DMS153 (cell line): ENCODE measurements at places on chromosomes 6 and 20.

GRCh38 chr6:100307561-100307960 lies 157.2 kb downstream of the SIM1 start:
- DNase-seq: no peak

GRCh38 chr20:63273635-63274380 lies 1.2 kb downstream of the ARFGAP1 start:
- DNase-seq: no peak

- DNase-seq: no peak
Measured at GRCh38 chr20:62787321-62787720, 9.0 kb upstream of the MRGBP start.

DNA sequence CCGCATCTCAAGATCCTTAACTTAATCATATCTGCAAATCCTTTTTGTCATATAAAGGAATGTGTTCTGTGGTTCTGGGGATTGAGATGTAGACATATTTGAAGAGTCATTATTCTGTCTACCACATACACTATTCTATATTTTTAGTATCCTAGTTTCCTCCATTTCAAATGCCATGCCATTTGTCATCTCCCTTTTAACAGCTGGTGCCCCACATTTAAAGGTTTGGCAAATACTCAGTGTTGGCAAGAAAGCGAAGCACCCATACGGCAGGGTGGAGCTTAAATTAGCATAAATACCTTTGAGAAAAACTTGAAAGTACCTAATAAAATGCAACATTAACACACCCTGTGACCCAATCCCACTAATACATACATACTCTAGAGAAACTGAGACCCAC lies 31.7 kb downstream of the PAK5 start:
- no peak for DNase-seq

- DNase-seq: no peak
Measured at GRCh38 chr6:115838763-115839401, 221.8 kb downstream of the FRK start.

DNA sequence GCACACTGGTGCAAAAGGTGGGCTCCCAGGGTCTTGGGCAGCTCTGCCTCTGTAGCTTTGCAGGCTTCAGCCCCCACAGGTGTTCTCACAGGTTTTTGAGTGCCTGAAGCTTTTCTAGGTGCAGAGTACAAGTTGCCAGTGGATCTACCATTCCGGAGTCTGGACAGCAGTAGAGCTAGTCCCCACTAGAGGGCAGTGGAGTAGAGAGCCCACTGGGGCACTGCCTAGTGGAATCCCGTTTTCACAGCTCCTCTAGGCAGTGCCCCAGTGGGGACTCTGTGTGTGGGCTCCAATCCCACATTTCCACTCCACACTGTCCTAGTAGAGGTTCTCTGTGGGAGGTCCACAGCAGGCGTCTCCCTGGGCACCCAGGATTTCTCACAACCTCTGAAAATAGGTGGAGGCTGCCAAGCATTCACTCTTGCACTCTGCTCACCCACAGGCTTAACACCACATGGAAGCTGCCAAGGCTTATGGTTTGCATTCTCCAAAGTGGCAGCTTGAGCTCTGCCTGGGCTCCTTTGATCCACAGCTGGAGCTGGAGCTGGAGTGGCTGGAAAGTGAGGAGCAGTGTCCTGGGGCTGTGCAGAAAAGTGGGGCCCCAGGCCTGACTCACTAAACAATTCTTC lies 86.3 kb upstream of the PROKR2 start:
- no peak for DNase-seq

DNA sequence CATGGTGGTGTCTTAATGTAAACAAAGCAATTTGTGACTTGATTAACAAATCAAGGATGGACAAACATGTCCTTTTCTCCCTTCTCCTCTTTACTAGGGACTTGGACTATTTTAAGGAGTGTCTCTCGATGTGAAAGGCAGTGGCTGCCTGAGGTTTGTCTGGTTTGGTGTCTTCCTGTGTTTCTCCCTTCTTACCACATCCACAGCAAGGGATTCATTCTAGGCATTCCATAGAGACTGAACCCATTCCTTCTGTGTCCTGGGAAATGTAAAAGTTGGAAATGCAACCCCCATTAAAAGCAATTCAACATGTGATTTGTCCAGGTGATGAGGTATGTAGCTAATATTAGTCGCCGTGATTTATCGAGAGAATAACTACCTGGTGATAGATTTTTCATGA lies 15.9 kb downstream of the NRN1 start:
- no peak for DNase-seq

DNA sequence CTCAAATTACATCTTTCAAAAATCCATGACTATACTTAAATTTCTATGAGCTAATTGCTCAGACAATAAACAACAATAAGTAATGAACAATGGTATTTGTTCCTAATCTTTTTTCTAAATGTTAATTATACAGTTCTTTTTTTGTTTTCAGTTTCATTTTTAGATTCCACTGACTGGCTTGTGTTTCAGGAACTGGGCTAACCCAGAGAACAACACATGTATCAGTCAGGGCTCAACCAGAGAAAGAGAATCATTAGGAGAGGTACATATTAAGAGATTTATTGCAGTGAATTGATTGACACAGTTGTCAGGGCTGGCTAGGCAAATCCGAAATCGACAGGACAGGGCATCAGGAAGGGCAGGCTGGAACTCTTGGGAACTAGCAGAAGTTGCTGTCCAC lies 182.8 kb downstream of the GRM1 start:
- DNase-seq: no peak

DNA sequence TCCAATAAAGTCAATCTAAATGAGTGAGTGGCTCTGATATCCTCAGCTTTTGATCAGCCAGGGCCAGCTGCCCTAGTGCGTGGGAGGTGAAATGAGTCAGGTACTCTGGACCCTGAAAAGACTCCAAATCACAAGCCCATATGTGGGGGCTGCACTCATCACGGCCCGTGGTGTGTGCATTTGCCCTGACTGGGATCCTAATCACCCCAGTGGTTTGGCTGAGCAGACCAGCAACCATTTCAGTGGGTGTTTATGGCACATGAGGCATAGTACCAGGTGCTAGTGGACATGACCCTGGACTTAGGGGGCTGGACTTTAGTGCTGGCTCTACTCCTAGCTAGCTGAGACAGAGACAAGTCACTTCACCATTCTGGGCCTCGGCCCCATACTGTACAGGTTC lies 39.4 kb downstream of the SCML4 start:
- DNase-seq: no peak

DNA sequence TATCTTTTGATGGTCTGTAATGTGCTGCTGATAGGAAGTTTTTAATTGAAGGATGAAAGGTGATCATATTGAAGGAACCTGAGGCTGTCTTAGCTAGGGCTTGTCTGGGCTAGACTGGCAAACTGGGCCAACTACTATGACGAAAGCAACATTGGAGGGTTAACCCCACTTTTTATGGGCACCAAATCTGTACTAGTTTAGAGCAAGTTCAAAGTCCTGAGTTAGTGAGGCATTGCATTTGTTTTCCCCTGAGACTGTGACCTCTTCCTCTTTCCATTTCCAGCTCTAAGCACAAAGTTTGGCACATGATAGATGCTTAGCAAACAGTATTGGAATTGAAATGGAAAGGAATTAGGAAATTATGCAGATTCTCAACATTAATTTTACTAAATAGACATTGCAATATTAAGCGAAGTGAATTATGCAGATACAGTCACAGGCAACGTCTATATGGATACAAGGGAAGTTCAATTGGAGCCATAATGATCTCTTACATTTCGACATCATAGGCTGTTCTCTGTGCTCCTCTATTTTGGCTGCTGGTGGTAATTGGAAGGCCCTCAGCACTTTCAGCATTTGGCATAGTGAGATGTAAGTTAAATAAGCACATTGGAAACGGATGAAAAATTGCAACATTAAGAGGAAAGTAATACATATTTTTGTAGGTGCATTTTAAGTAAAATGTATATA lies 22.2 kb downstream of the CEP57L1 start:
- DNase-seq: no peak

GRCh38 chr6:158257781-158258180 lies 54.5 kb upstream of the TULP4 start:
- no peak for DNase-seq

DNA sequence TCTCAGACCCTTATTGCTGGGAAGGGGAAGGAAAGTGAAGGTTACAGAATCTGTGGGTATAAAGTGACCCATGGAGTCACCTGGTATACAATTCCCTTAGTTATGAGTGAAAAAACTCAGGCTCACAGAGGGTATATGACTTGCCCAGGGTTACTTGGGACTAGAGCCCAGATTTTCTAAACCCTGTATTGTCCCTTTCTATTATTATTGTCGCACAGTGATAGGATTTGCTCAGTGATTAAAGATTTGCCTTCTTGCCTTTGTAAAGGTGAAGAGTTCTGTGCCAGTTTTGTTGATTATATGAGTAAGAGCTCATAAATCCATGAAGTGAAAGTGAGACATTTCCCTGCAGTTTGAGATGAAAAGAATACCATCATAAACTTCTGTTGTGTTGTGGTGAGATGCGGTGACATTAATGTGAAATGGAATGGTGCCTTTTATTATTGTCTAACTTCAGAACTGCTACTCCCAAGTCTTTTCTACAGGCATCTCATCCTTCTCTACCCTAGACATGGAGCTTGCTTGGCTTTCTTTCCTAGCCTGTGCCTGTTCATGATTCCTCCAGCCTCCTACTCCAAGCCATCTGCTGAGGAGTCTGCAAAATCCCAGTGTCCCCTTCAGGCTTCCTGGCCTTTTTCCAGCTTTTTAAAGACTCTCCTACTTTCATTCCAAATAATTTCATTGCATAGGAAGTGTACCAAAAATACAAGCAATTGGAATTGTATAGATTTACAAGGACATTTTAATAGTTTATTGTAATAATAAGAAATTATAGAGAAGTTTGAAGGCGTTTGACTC lies 33.5 kb upstream of the ADIG start:
- no peak for DNase-seq

DNA sequence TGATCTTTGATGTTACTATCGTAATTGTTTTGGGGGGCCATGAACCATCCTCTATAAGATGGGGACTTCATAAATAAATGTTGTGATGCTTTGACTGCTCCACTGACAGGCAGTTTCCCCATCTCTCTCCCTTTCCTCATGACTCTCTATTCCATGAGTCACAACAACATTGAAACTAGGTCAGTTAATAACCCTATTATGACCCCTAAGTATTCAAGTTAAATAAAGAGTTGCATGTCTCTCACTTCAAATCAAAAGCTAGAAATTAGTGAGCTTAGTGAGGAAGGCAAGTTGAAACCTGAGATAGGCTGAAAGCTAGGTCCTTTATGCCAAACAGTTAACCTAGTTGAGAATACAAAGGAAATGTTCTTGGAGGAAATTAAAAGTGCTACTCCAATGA lies 491.0 kb downstream of the HAO1 start:
- DNase-seq: no peak

DNA sequence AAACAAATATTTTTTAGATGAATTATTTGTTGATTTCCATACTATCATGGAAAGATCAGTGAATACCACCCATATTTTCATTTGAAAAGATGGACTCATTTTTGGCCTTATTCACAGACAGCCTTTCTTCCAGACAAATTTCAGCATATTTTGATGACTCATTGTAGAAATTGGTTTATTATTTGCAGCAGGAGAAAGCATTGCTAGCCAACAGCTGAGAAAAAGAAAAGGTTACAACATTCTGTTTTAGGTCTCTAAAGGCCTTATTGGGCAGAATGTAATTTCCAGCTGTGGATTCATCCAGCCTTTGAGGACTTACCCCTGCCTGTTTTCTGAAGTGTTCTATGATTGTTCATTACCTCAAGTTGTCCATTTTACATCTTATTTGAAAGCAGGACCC lies 201.9 kb downstream of the PLCB4 start:
- DNase-seq: no peak

DNA sequence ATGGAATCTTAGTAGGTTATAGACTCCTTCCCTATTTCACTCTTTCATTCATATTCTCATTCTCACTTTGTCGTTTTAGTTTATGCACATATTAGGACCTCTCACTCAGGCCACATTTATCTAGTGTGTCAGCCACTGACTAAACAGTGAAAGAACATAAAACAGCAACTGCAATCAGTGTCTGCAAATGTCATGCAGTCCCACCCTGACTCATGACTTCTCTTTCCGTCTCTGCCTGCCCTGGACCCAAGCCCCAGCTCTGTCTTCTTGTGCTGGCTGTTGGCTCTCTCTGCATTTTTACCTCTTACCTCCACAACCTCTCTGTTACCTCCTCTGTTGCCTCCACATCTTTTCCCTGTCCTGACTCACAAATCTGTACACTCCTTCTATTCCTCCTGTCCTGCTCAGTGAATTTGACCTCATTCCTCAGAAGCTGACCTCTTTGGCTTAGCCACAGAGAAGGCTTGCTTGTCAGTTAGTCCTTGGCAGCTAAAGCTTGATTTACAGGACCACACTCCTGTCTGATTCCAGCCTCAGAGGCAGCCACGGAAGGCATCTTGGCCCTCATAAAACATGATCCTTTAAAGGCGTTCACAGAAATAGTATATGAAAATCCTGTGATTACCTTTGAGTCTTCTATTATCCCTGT lies 247.6 kb downstream of the PKHD1 start:
- no peak for DNase-seq

DNA sequence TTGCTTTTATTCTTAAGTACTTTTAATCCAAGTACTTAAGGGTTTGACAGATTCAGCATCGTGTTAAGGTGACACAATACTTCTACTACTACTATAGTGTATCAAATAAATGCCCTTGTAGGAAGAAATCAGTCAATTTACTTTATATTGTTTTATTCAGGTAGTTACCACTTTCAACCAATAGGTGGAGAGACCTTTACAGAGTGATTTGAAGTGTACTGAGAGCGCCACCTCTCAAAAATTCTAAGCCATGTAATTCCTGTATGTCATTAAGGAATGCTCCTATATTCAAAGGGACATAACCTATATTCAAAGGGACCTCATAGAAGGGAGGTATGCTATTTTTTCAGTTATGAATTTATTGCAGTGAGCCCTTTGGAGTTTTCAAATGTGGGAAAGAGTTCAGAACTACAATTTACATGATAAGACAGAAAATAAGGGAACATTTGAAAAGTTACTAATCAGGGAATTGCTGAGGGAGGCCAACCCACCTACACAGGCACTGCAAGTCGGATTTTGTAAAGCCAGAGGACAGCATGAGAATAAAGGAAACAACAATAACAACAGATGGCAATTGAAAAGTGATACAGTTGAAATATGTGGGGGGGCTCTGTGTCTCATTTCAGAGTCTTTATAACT lies 955.6 kb downstream of the TBC1D32 start:
- no peak for DNase-seq

DNA sequence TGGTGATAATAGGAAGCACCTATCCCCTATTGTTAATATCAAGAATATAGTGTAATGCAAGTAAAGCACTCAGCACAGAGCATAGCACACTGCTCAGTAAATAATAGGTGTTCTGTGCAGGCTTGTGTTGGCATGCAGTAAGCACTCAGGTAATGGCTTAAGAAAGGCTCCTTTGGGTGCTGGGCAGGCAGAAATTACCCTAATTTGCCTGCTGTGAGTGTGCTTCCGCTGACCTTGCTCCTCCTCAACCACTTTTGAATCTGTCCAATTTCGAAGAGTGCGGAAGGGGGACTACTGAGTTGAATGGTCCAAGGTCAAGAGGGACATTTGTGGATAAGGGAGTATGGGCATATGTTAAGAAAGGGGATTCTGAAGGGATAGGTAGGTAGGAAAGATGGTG lies 15.4 kb downstream of the SRSF3 start:
- DNase-seq: no peak

GRCh38 chr6:135270676-135271536 lies 89.8 kb downstream of the MYB start:
- DNase-seq: peak; percentile 87

GRCh38 chr6:119541132-119541905 lies 191.8 kb upstream of the MAN1A1 start:
- no peak for DNase-seq

- peak; percentile 33 for DNase-seq
Measured at GRCh38 chr6:154276810-154277628, 79.6 kb downstream of the IPCEF1 start.

- no peak for DNase-seq
Measured at GRCh38 chr6:160093061-160093460, 28.6 kb upstream of the SLC22A1 start.
